ENCODE measurements at places on chromosomes 13 and 19. TPM values are rescaled to one million over a fixed set of nuclear protein-coding genes. Genes with fewer than 3 reads are reported as not detected.

Gene FCAR
- total RNA-seq, result 6.7 TPM

Gene MCEMP1
- total RNA-seq, result 184 TPM

Gene ZNF829
- 2.6 TPM for total RNA-seq

Gene CPB2
- 33.5 TPM for total RNA-seq

Gene PRSS57
- total RNA-seq, result not detected

Gene ADAMTSL5
- total RNA-seq, result 3.3 TPM

Gene PRKCG
- total RNA-seq, result not detected

Gene ZNF20
- 6.6 TPM for total RNA-seq

Gene PSPN
- 2.2 TPM for total RNA-seq

Gene CPAMD8
- 54.3 TPM for total RNA-seq

DNA sequence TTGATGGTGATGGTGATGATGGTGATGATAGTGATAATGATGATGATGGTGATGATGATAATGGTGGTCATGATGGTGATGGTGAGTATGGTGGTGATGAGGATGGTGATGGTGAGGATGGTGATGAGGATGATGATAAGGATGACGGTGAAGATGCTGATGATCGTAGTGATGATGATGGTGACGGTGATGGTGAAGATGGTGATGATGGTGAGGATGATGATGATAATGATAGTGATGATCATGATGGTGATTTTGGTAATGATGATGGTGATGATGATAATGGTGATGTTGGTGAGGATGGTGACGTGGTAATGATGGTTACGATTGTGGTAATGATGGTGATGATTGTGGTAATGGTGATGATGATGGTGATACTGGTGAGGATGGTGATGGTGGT is 10.8 kb upstream of the BCAT2 start:
- no peak for DNase-seq

DNA sequence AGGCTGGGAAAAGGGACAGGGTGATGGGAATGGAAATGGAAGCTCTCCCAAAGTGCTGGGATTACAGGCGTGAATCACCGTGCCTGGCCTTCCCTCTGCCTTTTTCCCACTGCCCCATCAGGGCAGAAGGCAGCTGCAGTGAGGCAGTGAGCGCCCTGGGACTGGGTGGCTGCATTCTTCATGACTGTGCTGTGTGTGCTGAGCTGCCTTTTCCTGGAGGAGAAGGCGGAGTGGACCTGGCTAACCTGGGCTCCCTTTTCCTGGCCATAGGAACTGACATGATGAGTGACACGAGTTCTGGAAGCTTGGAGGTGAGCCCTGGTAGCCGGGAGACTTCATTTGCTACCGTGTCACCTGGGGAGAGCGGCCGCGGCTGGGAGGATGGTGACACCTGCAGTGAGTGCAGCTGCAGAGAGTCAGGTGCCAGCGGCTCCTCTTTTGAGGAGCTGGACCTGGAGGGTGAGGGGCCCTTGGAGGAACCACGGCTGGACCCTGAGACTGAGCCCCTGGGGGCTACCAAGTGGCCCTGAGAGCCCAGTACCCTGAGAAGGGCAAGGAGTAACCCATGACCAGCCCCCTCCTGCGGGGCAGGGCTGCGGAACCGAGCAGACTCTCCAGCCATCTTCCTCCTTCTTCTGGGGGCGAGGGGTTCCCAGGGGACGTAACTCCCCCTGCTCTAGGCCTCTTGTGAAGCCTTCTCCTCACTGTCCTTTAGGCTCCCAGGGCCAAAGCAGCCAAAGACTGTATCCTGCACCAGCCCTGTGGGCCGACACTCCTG is 26.3 kb upstream of the ZNF492 start:
- DNase-seq, result no peak

GRCh38 chr13:109361562-109362289 is 424.7 kb downstream of the IRS2 start:
- peak; percentile 56 for DNase-seq

- no peak for DNase-seq
These were observed 23.5 kb downstream of the STARD13 start for GRCh38 chr13:33262062-33262487.

- DNase-seq, result no peak
These were observed 8.3 kb downstream of the FPR1 start for GRCh38 chr19:51743405-51743804.

GRCh38 chr13:90683711-90684131 is 663.8 kb upstream of the MIR17HG start:
- DNase-seq, result no peak

DNA sequence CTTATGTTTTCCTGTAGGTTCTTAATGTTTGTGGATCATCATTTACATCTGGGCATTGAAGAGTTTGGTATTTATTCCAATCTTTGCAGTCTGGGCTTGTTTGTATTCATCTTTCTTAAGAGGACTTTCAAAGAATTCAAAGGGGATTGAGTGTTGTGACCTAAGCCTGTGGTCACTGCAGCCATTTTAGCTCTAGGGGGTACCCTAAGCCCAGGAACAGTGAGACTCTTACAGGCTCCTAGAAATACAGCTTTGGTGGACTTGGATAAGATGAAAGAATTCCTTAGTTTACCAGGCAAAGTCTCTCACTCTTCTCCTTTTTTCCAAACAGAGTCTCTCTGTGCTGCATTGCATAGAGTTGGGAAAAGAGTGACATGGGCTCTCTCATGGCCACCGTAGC is 2539.0 kb upstream of the PCDH20 start:
- no peak for DNase-seq

- no peak for DNase-seq
These were observed 436.5 kb downstream of the KCTD12 start for GRCh38 chr13:76449716-76450115.

- no peak for DNase-seq
These were observed 13.7 kb downstream of the MICU2 start for GRCh38 chr13:21590231-21590630.

GRCh38 chr13:75410207-75410606 is 71.8 kb downstream of the TBC1D4 start:
- no peak for DNase-seq

GRCh38 chr13:70424428-70424827 is 316.2 kb upstream of the KLHL1 start:
- DNase-seq, result no peak

GRCh38 chr13:24929196-24929595 is 165.2 kb downstream of the RNF17 start:
- DNase-seq, result no peak

GRCh38 chr19:23779645-23780044 is 21.0 kb upstream of the ZNF681 start:
- DNase-seq, result no peak

DNA sequence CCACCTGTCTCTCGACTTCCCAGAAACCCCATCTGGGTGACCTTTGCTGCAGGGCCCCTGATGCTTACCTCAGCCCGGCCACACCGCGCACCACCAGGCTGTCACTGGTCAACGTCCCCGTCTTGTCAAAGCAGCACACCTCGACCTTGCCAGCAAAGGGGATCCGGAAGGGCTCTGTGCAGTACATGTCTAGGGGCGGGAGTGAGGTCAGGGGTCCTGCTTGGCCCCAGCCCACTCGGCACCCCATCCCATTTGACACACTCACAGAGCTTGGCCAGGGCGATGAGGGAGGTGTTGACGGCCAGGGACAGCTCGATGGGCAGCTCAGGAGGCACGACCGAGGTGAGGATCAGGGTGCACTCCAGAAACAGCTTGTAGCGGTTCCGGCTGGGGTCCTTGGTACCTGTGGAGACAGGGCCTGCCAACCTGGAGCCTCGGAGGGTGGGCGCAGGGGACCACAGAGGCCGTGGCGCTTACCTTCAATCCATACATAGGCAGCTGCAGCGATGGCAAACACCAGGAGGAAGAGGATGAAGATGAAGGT is 8.4 kb downstream of the ATP13A1 start:
- DNase-seq, result no peak

DNA sequence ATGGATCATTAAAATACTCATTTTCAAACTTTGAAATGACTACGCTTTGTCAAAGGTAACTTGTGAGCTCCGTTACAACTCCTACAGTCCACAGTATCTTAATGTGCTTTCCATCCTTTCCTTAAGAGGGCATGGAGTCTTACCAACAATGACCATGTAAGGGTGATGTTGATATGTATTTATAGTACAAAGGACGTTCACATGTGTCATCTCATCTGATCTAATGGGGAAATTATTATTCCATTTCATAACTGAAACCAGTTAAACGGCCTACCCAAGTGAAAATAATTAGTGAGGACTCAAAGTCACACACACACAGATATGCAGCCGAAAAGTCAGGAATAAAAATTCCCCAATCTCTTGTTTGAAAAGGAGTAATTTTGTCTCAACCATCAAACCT is 9.6 kb downstream of the USP12 start:
- DNase-seq, result no peak

DNA sequence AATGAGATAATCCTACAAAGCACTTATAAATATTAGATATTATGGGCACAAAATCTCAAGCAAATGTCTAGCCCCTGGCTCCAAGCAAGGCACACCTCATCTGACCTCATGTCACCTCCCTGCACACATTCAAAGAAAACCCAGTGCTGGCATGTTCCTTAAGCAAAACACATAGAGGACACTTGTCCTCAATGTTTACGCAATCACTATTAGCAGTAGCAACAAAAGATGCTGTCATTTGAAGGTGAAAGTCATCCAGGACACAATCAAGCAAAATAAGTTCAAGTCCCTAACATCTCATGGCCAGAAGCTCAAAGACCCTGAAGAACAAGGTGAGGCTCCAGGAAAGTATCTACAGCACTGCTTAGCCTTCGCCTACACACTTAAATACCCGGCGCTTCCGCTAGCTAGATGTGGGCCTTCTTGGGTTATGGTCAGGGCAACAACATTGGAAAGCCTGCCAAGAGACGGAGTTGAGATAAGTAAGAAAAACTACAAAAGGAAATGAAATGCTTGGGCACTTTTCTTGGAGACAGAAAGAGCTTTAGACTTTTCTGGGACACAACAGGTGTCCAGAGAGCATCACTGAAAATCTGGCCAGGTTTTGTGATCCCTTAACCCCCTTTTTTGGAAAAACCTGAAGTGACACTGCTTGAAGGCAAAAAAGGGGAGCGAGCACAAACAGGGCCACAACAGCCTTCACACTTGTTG is 85.7 kb downstream of the FOXO1 start:
- no peak for DNase-seq

Measured in lower lobe of right lung (tissue), 2 donors.